ENCODE measurements at places on chromosomes 6 and 20. TPM values are rescaled to one million over a fixed set of nuclear protein-coding genes. Genes with fewer than 3 reads are reported as not detected.

PIGT gene
- 24.5 TPM for total RNA-seq

MC3R gene
- total RNA-seq, result not detected

TFB1M gene
- 24.6 TPM for total RNA-seq

INSM1 gene
- total RNA-seq, result 0.28 TPM

KCNB1 gene
- total RNA-seq, result 0.97 TPM

SIRPA gene
- total RNA-seq, result 5.1 TPM

PERP gene
- 35.4 TPM for total RNA-seq

All from neural progenitor cell (in vitro differentiated cells).